ENCODE measurements at places on chromosomes 3 and 15.

DNA sequence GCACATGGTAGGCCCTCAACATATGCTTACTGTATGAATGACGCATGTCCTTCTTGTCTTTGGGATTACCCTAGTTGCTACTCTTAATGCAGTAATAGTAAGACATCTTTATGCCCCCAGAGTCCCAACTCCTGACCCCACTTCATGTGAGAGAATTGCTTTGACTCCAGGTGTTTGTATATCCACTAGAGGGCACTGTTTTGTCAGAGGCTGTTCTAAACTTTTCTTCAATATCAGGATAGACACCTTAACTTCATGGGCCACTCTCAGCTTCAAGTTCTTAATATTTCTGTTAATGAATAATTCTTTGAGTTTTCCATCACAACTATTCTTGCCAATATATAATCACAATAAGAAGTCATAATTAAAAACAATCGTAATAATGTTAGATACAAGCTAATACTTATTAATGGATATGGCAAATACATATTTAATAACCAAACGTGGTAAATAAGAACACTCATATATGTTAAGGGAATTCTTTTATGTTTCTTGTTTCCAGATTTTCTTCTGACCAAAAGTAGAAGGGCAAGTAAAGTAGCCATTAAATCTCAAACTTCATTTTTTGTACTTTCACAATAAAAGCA is 337.2 kb upstream of the DNAJC19 start:
- no peak for DNase-seq

GRCh38 chr15:37097144-37097919 is 3.0 kb downstream of the MEIS2 start:
- DNase-seq, result no peak

GRCh38 chr3:61736506-61736905 is 175.1 kb downstream of the PTPRG start:
- DNase-seq, result no peak

GRCh38 chr15:74178326-74179100 is 5.0 kb downstream of the ISLR start:
- no peak for DNase-seq

- DNase-seq, result no peak
These were observed 18.6 kb upstream of the C15orf40 start for GRCh38 chr15:83030021-83030420.

DNA sequence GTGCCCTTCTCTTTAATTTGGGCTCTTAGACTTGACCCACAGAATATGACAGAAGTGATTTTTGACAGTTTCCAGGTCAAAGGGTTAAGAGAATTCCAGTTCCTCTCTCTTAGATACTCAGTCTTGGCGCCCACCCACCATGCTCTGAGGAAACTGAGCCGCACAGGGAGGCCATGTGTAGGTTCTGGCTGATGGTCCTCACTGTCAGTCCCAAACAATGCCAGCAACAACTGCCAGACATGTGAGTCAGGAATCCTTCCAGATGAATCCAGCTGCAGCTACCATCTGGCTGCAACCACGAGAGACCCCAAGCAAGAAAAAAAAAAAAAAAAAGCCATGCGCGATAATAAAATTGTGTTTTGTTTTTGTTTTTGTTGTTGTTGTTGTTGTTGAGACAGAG is 326.6 kb downstream of the MAGI1 start:
- DNase-seq, result no peak

- no peak for DNase-seq
These were observed 167.3 kb downstream of the NECTIN3 start for GRCh38 chr3:111238885-111239284.

GRCh38 chr15:53625260-53625659 is 134.2 kb downstream of the WDR72 start:
- DNase-seq, result no peak

DNA sequence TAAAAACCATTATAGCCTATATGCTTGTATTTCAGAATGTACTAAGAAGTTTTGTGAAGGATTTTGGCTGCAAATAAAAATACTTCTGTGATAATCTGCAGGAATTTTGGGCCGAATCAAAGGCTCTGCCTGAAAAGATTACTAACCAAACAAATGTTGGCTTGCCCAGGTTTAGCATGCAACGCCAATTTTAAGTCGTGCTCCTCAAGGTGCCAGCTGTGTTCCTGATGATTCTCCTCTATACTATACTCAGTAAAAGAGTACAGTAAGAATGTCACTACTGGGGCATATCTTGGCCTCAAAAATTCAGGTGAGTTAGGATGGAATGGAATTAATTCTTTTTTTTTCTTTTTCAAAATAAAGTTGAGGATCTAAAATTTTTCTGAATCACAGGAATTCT is 150.8 kb upstream of the TSPAN3 start:
- no peak for DNase-seq

GRCh38 chr15:56047354-56047753 is 53.9 kb upstream of the NEDD4 start:
- DNase-seq, result no peak

GRCh38 chr3:51966016-51966415 is 1.2 kb downstream of the PCBP4 start:
- no peak for DNase-seq

- DNase-seq, result no peak
These were observed 637 bp downstream of the CIP2A start for GRCh38 chr3:108588601-108589000.

DNA sequence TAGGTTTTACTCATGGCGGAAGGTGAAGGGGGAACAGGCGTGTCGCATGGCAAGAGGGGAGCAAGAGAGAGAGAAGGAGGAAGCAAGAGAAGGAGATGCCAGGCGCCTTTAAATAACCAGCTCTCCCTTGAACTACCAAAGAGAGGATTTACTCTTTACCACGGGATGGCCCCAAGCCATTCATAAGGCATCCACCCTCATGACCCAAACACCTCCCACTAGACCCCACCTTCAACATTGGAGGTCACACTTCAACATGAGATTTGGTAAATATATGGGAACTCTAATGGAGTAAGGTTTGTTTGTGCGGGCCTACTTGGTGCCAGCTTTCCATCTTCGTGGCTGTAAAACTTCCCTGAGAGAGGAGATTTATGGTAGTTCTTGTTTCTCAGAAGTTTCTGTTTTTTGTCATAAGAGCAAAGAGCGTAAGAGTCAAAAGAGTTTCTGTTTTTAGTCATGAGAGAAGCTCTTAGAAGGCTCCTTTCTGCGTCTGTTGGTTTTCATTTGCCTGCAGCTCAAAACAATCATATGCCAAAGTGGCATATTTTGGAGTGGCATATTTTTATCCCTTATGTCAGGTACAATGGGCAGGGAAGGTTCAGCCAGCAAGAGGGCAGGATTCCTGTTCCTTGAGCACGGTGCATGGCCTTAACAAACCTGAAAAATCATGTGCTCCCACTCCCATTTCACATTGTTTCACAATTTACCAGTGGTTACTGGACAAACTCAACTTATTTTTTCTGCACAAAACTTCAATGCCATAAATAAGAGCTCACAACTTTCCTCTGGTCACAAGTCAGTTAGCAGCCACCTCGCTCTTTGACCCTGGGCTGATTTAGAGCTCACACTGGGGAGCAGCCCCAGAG is 12.5 kb downstream of the PML start:
- DNase-seq, result no peak

DNA sequence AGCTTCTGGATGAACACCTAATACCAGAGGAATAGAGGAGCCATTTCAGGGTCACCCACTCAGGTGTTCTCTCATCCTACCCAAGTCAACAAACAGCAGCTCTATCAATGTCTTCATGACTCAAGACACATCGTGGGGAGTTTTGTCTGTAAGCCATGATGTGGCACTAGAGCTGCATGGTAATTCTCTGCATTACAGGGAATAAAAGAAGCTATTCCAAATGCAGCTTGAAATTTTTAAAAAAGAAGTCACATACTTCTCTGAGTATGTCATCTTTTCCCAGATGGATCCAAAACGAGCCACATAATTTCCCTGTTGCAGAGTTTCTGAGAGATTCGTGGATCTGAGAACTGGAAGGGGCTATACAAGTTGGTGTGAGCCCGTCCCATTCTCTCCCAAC is 6.1 kb upstream of the THSD4 start:
- DNase-seq, result no peak

GRCh38 chr15:50059883-50060282 is 59.1 kb downstream of the ATP8B4 start:
- no peak for DNase-seq

DNA sequence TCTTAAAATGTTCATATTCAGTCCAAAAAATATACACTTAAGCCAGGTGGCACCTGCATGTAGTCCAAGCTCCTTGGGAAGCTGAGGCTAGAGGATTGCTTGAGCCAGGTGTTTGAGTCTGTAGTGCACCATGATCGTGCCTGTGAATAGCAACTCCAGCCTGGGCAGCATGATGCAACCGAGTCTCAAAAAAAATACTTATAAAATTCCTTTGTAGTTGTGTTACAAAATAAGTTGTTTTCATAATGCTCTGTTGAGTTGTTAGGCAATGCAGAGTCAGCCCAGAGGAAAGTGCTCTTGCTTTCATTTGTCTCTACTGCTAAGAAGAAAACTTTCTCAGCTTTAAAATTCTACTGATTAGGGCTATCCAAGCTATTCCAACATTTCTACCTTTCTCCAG is 442.8 kb upstream of the ARRDC4 start:
- no peak for DNase-seq

- DNase-seq, result no peak
These were observed 231.4 kb upstream of the WNT5A start for GRCh38 chr3:55718521-55718921.

DNA sequence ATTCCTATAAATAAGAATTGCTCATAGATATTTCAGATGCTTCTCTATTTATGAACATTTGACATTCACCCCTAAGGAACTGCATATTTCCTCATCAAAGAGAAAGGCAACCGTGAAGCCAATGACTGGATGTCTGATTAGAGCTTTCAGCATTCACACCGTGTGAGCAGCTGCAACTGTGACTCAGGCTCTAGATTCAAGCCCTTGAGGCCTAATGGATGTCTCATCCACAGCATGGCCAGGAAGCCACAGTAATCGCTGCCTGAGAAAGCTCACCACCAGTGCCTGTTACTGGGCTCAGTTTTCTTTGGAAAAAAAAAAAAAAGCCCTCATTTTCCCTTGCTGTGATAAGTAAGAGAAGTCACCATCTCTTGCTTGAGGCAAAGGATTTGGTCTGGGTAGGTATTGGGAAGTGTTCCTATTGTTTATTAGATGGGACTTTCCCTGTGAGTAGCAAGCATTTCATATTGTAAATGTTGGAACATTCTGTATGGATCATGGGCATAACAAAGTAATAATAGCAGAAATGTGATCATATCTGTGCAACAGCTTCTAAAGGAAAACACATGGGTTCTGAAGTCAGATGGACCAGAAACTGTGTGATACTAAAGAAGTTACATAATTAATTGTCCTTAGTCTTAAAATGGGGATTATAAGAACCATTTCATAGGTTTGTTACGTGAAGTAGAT is 783.7 kb downstream of the AGBL1 start:
- no peak for DNase-seq

GRCh38 chr15:83504365-83504764 is 57.2 kb downstream of the SH3GL3 start:
- no peak for DNase-seq

- DNase-seq, result no peak
These were observed 92.0 kb upstream of the RNU6-1 start for GRCh38 chr15:67931861-67932260.

GRCh38 chr3:134295930-134296329 is 45.3 kb upstream of the RYK start:
- DNase-seq, result no peak

- DNase-seq, result no peak
These were observed 29.4 kb upstream of the EIF4A2 start for GRCh38 chr3:186754006-186754405.

DNA sequence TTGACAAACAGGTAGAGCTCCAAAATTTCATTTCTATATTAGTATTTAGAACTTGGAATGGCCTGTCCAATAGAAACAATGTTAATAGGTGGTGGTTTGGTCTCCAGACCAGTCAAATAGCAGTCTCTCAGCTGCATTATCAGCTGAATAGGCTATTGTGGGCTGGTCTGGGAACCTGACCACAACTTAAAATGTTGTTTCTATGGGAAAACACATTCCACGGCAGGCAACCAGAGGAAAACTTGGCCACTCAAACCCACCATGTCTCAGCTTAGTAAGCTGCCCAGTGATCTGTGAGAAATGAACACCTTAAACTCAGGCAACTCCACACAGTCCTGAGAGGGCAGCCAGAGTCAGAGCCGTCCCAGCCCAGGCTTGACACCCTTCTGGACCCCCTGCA is 20.4 kb downstream of the FBN1 start:
- no peak for DNase-seq

DNA sequence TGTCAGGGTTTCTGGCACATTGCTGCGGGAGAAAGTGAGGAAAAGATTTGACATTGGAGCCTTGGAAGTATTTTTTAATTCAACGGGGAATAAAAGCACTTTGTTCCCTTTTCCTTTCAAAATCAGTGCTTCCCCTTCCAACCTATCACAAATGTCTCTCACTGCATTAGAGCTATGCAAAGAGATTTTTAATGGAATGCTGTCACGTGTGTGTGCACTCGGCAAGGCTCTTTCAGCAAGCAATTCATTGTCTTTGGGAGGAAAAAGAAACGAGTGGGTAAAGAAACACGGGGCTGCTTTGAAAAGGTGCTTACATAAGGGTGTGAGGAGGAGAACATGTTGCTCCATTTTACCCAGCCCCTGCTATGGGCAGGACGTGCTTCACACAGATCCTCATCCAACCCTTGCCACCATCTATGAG is 490.4 kb upstream of the PROK2 start:
- no peak for DNase-seq

- DNase-seq, result no peak
These were observed 26.3 kb downstream of the FBXO22 start for GRCh38 chr15:75929799-75930565.

- no peak for DNase-seq
These were observed at the start of gene PRTG for GRCh38 chr15:55742927-55743728. Gene PRTG, minus strand, starts transcription at chr15:55743152. Its CDS starts 221 bp downstream, at chr15:55742931.
